Astrocyte of the hippocampus (primary cell): ENCODE measurements at places on chromosomes 12 and 14.

DNA sequence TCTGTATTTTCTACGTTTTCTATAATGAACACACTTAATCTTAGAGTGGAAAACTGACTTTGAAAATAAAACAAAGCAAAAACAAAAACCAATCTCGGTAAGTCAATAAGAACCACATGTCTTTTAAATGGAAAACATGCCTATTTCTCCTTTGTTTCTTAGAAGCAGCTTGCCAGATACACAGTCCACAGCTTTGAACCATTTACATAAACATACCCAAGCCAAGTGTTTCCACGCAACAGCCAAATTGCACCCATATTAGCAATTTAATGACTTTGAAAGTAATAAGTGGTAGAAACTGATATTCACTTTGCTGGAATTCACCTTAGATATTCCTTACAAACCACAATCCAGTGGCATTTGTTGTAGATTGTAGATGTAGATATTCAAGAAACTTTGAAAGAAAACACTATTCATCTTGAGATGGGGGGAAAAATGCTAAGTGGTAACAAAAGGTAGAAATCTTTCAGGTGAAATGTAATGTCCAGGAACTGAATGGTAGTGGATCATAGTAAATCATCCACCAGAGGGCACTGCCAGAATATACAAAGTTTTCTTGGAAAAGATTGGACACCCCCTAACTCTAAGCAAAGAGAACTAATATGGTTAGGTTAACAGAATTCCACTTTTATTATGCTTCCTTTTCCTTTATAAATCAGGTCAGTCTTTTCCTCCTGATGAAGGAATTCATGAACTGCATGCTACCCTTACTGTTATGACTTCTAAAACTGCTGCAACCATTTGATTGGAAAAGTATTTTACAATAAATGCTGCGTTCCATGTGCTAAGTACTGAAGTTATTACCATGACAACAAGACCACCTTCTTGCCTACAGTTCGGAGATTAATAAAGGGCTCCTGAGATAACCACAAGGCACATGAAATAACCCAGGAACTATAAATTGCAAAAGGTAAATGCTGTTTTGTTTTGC is 69.8 kb downstream of the RERG start:
- peak; percentile 39 for DNase-seq

DNA sequence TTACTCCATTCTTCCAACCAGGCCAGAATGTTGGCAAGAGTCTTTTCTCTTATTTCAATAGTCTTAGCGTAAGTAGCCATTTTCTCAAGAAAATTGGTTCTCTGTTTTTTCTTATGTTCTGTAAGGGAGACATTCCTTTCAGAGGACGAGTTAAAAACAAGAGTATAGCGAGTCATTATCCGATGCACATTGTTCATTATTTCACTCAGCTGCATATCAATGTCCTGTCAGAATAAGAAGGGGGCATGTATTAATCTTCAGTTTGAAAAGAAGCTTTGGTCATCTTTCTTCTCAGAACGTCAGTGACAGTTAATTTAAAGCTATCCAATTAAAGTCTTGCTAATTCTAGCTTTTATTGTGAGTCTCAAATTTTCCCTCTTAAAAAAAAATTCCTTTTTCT is 33.3 kb downstream of the FAM186A start:
- no peak for DNase-seq

GRCh38 chr14:24947131-24947530 is 102.8 kb downstream of the STXBP6 start:
- no peak for DNase-seq

GRCh38 chr14:87351007-87351406 is 642.0 kb downstream of the GALC start:
- no peak for DNase-seq

DNA sequence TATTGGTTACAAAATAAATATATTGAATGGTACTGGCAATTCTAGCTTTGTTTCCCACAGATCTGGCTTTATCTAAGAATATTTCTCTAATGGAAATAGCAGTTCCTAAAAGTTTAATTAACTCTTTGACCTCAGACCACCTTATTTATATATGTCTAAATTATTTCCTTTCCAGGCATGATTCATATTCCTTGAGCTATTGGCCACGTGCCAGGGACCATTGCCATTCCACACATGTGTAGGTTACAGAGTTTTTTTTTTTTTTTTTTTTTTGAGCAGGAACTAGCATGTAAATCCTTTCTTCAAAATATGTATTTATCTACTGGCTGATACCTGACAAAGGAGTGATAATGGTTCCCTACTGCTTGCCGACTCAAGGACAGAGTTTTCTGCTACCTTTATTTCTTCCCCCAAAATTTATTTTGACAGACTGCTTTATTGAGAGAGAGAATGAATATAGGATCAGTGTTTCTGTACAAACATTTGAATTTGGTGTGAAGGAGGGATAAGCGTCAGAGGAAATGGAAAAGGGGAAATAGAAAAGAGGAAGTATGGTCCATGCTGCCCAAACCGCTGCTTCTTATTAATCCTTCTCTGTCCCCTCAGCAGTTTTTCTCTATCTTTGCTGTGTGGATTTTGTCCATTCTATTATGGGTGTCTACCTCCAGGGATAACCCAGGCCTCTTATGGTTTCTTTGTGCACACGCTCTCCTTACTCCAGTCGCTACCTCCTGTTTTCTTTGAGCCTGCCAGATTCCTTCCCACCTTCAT is 36.4 kb downstream of the PDE3A start:
- peak; percentile 25 for DNase-seq

GRCh38 chr12:46916796-46917419 is 91.1 kb upstream of the SLC38A4 start:
- DNase-seq, result no peak

DNA sequence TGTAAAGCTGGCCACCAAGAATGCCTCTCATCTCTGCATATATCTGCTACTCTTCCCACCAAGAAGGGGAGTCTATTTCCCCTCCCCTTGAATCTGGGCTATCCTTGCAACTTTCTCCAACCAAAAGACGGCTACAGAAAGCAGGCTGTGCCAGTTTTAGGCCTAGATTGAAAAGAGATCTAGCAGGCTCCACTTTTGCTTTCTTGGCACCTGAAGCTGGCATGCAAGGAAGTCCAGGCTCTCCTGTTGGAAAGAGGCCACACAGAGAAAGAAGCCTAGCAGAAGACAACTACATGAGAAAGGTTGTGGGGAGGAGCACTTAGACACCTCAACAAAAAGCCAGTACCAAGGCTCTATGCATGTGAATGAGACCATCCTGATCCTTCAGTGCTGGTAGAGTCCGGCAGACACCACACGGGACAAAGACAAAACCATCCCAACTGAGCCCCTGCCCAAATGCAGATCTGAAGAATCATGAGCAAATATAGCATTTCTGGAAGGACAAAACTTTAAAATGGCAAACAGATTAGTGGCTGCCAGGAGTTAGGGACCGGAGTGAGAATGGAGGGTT is 68.0 kb downstream of the SPPL3 start:
- no peak for DNase-seq

- DNase-seq, result peak; percentile 35
Measured at GRCh38 chr14:89702073-89702875, 252.3 kb downstream of the EFCAB11 start.

GRCh38 chr12:64685050-64685449 is 74.2 kb downstream of the GNS start:
- DNase-seq, result no peak

GRCh38 chr14:74612350-74613021 is 449 bp upstream of the LTBP2 start:
- peak; percentile 97 for DNase-seq

GRCh38 chr12:65372574-65372973 is 94.1 kb downstream of the MSRB3 start:
- DNase-seq, result no peak

GRCh38 chr12:62799126-62799736 is 135.7 kb downstream of the PPM1H start:
- peak; percentile 88 for DNase-seq

DNA sequence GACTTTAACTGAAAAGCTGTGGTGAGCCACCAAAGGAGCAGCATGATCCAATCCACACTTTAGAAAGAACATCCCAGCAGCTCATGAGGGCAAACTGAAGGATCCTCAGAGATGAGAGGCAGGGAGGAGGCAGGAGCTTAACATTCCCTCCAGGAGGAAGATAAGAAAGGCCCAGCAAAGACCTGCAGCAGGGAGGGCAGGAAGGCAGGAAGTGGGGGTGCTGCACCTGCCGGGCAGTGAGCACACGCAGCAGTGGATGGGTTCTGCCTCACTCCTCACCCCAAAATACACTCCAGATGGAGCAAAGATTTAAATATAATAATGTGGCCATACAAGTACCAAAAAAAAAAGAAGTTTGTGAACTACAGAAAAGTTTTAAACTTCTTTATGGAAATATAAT is 48.4 kb downstream of the GCH1 start:
- DNase-seq, result no peak

GRCh38 chr14:100317912-100318808 is 5.0 kb upstream of the SLC25A47 start:
- peak; percentile 73 for DNase-seq

DNA sequence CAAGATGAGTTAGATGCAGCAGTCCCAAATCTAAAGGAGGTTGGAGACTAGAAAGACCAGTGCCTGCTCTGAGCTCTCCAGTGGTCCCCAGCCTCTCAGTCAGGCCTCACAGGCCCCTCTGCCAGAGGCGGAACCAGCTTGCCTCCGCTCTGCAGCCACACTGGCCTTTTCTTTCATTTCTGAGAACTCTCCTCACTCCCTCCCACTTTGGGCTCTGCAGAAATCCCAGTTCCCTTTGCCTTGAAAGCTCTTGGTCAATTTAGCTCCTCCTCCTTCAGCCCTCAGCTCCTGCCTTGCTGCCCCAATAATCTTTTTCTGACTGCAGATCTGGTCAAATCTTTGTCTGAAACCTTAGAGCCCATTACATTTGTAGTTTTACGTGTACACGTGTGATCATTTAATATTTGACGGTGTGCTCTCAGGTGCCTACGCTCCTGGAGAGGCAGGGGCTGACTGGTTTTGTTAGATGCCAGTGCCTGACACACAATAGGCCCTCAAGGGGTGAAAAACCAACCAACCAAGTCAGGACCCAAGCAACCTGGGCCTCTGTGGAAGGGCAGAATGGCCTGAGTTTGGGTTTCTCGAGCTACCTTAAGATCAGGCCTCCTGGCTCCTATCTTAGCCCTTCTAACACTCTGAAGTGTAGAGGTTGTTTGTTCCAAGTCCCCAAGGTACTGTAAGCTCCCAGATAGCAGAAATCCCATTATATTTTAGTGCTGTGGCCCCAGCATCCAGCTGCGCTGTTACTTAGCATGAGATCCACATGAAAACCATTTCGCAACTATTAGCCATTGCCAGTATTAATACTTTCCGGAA is 1.1 kb upstream of the NUDT4 start:
- peak; percentile 26 for DNase-seq

DNA sequence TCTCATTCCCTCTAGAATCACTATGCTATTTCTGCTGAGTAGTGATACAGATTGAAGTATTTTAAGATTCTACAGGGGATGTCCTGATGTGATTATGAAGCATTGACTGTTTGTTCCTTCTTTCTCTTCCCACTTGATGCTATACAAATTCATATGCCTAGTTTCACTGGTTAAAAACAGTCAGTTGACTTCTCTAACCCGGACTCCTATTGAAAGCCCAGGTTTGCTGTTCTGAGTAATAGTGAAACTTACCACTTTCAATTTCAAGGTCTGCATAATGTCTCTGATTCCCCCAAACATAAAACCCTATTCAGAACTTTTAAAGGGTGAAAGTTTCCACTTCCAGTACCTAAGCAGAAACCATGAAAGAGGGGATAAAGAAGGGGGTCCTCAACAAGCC is 117.7 kb upstream of the RPL10L start:
- DNase-seq, result no peak

- DNase-seq, result no peak
Measured at GRCh38 chr14:101115652-101116051, 212.1 kb upstream of the RTL1 start.

- DNase-seq, result no peak
Measured at GRCh38 chr12:68882251-68882964, 50.6 kb downstream of the CPM start.

DNA sequence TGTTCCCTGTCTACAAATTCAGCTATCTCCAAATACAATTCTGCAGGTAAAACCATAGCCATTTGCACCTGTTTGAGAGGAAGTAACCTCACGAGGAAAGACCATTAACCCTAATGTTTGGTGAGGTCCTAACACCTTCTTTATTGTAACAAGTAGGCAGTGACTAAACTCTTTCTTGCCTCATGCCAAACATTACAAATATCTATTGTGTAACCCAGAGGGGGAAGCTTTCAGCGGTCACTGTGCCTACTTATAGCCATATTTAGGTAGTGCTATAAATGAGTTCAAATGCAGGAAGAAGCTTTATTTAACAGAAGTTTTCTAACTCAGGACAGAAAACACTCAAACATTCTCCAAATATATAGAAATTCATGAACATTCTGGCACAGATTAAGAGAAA is 252.7 kb downstream of the LRFN5 start:
- no peak for DNase-seq

GRCh38 chr12:129771238-129771637 is 132.6 kb downstream of the TMEM132D start:
- DNase-seq, result no peak

DNA sequence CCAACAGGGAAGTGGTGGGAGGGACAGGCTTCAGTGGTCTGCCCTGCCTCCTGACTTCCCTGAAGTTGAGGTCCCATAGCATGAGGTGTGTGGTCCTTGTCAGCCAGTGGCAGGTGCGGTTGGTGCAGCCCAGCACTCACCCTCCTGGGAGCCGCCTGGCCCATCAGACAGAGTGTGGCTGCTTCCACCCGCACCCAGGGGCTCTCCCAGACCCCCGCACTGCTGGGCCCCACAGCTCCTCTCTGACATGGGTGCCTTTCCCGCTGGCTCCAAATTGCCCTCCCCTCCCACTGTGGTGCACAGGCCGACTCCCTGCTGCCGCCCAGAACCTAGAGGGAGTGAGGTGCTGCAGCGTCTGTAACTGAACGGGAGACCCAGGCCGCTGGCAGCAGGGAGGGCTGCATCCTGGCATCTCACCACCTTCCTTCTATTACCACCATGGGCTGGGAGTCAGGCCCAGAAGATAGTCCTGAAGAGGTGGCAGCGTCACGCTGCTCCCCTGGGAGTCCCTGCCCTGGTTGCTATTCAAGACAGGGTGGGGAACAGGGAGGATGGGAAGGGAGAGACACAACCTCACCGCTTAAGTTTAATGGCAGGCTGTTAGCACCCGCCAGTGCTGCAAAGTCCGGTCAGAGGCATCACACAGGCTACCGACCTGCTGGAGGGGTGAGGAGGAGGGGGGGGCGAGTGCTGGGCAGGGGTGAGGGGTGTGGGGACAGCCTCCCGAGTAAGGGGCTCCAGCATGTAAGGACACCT is 180.6 kb upstream of the PRMT8 start:
- no peak for DNase-seq

- no peak for DNase-seq
Measured at GRCh38 chr14:101082036-101082435, 178.5 kb upstream of the RTL1 start.

GRCh38 chr14:76729953-76730505 is 31.2 kb upstream of the VASH1 start:
- DNase-seq, result no peak

DNA sequence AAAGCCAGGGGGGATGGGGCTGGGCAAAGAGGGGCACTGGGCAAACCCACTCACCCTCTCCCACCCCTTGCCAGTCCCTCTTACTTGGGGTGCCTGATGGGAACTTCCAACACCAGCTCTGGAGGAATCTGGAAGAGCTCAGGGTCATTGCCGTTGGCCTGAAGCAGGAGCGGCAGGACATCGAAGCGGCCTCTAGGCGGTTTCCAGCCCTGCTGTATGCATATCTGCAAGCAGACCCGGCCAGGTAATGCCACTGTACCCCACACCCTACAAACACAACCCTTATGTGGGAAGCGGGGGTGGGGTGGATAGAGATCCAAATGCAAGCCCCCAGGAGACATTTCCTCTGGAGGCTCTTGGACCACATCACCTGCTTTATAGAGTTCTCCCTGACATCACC is 83.6 kb downstream of the NOS1 start:
- DNase-seq, result no peak

- DNase-seq, result peak; percentile 63
Measured at GRCh38 chr12:122423258-122424165, 1.0 kb upstream of the CLIP1 start.
